ENCODE measurements at places on chromosomes 16 and 17.

- no peak for DNase-seq
Observed at GRCh38 chr16:56300242-56300623, 108.9 kb downstream of the GNAO1 start.

- no peak for DNase-seq
Observed at GRCh38 chr16:20327444-20328041, at the start of gene GP2. Gene GP2, minus strand, starts transcription at chr16:20327513. Its CDS starts 1,082 bp downstream, at chr16:20326431.

- peak; percentile 44 for DNase-seq
Observed at GRCh38 chr17:39365242-39365641, 36.2 kb downstream of the FBXL20 start.

DNA sequence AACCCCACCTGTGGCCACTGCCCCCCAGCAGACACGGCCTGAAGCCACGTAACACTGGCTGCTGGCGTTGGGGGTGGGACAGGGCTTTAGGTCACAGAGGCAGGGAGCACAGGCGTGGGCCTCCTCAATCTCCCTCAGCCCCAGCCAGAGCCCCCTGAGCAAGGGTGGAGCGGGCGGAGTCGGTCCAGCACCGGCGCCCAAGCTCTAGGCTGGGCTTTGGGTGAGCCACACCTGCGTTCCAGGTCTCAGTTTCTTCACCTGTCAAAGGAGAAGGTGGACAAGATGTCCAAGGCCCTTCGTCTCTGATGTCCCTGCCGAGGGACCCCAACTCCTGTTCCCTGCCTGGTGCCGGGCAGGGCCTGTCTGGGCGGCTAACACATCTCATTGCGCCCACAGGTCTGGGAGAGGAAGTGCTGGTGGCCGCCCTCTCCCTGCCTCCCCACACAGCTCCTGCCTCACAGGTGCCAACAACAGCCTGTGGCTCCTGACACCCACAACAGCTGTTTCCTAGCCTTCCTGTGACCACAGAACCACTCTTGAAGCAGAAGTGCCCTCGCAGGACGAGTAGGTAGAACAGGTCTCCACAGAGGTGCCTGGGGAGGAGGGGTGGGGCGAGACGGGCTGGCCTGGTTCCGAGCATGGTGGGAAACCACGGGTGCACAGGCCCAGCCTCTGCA, 12.0 kb downstream of the FAM83G start:
- DNase-seq, result no peak

DNA sequence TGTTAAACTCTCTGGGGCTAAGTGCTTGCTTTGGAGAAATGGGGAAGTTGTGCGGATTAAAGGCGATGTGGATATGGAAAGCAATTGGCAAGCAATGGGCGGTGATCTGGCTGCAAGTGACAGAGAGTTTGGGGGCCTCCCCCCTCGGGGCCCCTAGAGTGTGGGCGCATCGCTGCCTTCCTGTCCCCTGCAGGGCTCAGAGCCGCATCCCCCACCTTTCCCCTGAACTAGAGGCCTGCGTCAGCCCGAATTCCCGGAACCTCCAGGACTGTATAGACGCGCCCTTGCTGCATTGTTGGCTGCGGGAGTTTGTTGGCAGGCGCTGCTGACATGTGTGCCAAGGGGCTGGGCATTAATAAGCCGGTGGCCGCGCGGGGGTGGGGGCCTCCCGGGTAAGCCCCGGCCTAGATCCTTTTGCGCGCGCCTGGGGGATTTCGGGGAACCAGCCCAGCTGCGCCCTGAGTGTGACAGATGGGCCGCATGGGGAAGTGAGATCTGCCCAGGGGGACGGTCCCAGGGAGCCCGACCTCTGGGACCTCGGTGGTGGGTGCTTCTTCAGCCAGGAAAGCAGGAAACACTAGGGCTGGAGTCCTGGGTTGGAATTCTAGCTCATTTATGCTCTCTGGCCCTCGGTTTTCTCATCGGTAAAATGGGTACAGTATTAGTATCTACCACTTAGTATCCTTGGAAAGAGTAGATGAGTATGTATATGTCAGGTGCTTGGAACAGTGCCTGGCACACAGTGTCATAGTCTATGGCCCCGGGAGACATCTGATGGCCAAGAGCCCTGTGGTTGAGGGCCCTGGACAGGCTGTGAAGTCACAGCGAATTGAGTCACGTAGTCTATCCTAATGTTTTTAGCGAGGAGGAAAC, 1.0 kb downstream of the EEF2K start:
- peak; percentile 65 for DNase-seq

GRCh38 chr17:33197342-33197741, 95.8 kb downstream of the ASIC2 start:
- no peak for DNase-seq

DNA sequence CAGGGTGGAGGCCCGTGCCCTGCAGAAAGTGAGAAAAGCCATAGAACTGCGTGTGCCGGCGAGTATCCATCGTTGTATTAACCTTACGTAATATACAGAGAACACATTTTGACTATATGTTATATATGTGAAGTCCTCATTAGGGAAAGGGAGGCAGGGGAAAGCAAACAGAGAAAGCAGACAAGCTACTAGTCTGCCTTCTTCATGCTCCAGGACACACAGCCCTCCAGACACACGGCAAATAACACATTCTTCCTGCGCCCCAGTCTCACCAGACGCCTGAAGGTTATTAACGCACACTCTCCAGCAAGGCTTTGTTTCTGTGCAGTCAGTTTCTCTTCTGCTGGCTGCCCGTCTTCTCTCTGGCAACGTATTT, 28.8 kb downstream of the PRDM7 start:
- DNase-seq, result no peak

DNA sequence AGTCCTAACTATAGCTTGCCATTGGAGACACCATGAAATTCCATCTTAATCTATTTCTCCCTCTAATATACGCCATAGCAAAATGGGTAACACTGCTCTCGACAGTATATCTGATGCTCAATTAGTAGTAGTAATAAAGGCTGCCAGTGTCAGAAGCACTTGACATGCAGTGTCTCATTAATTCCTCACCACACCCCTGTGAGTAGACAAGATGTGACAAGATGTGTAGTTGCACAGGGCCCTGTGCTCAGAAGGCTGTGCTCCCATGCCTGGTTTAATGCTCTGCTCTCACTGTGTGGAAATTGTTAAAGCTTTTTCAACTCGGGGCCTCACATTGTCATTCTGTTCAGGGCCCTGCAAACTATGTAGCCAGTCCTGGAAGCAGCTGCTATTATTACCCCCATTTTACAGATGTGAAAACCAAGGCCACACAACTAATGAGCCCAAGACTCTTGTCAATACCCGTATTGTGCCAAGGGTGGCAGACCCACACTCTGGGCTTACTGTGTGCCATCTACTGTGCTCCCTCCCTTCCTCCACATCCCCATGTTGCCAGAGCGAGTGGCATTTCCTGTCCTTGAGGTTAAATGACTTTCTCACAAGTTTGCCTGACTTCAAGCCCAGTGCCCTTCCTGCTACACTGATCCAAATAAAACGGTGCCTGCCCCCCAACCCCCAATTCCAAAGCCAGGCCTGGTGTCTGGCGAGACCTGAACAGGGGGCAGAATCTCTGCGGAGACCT, 287.3 kb upstream of the CCL2 start:
- no peak for DNase-seq

GRCh38 chr16:48381201-48381600, 4.0 kb downstream of the SIAH1 start:
- DNase-seq, result no peak

DNA sequence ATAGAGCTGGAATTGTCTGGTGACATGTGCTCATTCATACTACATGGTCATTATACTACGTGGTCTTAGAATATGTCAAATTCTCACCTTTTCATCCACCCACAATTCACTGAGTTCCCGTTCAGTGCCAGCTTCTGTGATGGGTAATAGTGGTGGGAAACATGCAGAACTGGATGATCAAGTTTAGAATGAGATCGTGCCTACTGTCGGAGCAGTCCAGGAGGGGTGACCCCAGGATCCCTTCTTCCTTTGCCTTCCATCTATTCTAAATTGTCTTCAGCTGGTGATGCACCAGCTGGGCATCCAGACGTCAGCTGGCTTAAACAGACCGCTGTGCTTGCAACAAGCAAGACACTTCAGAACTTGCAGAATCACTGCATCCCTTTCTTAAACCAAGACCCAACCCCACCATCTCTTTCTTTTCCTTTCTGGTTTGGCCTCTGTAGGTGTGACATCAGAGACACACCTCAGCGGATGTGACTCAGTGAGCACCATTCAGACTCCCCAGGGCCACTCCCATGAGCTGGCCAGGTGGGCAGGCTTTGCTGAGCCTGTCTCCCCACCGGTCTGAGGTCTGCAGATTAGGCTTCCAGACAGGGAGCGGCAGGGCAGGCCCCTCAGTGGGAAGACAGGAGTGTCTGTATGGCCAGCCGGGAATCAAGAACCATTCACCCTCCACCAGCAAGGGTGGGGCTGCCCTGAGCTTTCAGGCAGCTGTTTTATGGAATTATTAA, 18.1 kb downstream of the C17orf100 start:
- DNase-seq, result no peak

DNA sequence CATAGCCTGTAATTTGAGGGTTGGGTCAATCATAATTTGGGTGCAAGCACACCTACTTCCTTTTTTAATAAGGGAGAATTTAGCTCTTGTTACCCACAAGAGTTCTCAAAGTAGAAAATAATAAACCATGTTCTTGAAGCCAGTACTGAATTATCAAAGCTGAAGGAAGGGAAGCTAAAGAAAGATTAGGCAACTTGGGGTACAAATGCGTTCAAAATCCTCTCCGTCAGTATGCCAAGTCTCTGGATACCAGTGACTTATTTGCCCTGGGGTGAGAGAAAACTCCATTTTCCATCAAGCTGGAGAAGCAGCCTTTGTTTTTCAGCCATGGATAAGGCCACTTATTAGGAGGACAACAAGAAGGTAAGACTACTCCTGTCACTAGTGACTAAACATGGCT, 23.5 kb upstream of the DHRS13 start:
- no peak for DNase-seq

DNA sequence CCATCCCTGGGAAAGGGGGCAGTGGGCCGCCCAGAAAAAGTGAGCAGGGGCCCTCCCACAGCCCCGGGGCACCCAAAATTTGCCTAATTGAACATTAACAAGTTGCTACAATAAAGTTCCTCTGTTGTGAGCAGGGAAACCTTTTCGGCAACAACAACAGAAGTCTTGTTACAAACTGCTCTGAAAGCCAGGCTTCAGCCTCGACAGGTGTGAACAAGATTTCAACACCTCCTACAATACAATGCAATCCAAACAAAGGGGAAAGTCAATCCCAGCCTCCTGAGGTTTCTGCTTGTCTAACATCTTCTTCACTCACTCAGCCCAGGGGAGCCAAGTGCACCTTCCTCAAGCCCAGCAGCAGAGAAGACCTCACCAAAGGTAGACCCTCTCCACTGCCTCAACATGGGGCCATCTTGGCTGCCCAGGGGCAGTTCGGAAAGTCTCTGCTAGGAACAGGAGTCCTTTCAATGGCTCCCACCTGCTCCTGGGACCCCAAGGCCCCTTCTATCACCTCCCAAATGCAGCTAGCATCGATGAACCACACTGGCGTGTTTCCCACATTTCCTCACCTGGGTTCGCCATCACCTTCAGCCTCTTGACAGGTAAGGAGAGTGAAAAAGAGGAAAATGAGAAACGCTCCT, 19.1 kb downstream of the ZFHX3 start:
- DNase-seq, result no peak

GRCh38 chr16:63774302-63774701, 1347.6 kb downstream of the CDH11 start:
- no peak for DNase-seq

- no peak for DNase-seq
Observed at GRCh38 chr16:75423723-75424104, 9.6 kb downstream of the CFDP1 start.

DNA sequence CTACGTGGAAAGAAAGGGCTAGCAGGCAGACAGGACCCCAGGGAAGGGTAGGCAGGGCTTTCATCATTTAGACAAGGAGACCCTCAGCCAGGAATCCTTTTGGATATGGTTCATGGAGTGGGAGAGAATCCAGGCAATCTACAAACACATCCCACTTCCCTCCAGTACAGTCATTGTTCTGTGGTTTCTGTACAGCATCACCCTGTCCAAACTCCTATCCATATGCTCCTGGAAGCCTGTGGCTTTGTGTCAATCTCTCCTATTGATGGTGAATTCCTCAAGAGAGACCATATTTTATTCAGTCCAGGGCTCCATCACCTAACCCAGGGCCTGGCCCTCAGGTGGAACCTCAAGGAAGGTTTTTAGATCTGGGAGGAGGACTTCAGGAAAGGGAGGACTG, 99.2 kb downstream of the SPACA3 start:
- no peak for DNase-seq

DNA sequence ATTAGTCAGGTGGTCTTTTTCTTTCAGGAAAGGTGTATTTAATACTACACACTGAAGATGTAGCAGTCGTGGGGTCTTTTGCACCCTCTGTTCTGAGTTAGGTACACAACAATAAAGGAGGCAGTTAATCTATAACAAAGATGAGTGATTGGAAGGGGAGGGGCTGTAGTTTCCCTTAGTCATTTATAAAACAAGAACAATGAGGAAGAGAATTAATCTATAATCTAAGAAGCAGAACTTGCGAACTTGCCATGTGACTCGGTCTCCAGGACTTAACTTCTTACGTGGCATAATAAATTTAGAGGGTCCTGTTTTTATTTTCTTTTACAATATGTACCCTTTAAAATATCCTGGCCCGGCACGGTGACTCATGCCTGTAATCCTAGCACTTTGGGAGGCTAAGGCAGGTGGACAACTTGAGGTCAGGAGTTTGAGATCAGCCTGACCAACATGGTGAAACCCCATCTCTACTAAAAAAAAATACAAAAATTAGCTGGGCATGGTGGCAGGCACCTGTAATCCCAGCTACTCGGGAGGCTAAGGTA, 8.6 kb upstream of the APPBP2 start:
- DNase-seq, result no peak

DNA sequence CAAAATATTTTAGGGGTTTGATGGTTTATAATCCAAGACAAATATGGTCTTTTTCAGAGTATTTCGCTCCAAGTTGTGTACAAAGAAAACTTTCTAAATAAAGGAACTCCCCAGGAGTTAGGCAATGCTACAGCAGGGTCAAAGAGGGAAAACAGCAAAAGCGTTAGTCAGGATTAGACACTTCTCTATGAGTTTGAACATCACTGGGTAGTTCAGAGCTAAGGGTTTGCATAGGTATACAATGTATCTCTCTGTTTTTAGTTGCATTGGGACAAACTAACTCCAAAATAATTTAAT, 34.8 kb downstream of the FAM20A start:
- no peak for DNase-seq

DNA sequence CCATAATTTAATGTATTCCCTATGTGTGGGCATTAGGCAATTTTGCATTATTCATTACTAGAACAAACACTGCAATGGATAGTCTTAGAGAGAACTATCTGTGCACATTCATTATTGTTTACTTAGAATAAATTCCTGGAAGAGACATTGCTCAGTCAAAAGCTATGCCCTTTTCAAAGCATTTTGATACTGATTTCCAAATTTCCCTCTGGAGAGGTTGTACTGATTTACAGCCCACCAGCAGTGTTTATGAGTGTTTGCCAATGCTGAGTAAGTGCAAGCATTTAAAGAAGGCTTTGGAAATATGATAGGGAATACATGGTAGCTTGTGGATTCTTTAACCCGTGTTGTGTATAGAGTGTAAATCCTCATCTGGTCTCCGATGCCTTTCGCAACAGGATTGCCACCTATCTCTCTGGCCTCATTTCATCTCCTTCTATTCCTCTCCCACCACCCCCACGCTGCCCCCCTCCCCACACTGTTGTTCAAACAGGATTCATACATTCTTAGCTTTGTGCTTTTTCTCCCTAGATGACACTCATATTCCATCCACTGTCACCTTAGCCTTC, 33.4 kb upstream of the MMD start:
- peak; percentile 42 for DNase-seq

Measured in AG08396 (cell line).